Stimulated activated CD8-positive, alpha-beta memory T cell treated with anti-CD3 and anti-CD28 coated beads, Interleukin-4, amount 100 ng/mL, for 1 hour (primary cell): ENCODE measurements at places on chromosomes 7 and 10.

DNA sequence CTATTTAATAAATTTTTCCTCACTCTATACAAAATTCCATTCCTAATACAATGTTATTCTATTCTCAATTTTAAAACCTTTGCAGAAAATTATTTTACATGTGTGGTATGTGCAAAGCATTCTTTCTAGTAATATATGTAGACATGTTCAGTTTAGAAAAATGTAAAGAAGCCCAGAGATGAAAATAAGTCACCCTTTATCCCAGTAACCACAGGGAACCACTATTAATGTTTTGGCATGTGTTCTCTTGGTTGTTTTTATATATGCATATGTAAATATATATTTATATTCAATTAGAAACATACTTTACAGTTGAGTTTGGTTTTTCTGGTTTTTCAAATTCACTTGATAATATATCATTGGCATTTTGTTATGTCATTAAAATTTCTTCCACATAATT, 14.8 kb upstream of the GLCCI1 start:
- DNase-seq, result no peak

DNA sequence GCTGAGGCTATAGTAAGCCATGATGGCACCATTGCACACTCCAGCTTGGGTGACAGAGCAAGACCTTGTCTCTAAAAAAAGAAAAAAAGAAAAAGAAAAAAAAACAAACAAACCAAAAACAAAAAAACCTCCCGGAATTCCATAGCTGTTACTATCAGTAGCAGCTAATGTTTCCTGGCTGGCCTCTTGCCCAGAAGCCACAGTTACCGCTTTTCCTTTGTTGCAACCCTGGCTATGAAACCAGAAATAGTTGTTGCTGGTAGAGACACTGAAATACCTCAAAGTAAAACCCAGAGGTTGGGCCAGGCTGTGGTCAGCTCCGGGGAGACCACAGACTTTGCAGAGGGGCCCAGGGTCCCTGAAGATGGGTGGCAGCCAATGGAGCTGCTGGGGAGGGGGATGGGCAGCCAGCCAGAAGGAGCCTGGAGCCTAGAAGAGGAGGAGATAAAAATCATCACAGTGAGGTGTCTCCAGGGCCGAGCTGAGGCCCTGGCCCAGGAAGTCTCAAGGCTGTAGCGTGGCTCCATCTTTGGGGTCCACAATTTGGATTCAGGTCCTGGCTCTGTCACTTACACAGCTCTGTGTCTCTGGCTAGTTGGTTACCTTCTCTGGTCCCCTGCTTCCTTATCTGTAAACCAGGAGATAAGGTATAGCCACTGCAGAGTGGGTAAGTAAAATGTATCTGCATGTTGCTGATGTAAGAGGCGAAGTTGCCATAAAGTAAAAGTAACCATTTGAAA, 3.4 kb upstream of the CHST12 start:
- no peak for DNase-seq

DNA sequence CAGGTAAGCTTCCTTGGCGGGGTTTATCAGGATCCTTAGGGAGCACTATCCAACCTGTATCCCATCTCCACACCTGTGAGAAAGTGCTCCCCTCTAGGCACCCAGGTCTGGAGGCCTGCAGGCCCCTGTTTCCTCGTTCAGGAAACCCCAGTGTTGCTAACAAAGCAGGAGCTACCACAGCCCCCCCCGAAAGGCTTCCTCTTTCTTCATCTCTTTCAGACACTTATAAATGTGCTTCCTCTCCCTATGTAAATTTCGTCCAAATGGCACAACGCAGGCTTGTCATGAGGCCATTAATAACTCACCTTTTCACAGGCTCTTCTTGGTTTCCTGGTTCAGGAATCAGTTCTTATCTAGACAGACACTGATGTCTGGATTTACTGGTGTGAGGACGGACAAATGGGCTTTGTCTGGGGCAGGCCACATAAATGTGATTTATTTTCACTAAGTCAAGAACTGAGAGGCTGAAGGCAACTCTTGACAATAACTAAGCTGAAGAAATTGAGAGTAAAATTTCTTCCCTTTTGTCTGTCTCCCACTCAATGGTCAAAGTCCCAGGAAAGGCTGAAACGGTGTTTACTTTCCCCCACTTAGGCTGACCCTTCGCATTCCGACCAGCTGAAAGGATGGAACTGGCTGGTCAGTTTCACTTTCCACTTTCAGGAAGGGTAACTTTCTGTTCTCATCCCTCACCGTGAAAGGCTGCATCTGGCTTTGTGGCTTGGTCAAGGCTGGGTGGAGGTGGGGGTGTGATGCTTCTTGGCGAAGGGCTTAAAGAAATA, 46.8 kb downstream of the PIK3AP1 start:
- no peak for DNase-seq

GRCh38 chr10:18616337-18616736, 35.0 kb downstream of the NSUN6 start:
- no peak for DNase-seq

DNA sequence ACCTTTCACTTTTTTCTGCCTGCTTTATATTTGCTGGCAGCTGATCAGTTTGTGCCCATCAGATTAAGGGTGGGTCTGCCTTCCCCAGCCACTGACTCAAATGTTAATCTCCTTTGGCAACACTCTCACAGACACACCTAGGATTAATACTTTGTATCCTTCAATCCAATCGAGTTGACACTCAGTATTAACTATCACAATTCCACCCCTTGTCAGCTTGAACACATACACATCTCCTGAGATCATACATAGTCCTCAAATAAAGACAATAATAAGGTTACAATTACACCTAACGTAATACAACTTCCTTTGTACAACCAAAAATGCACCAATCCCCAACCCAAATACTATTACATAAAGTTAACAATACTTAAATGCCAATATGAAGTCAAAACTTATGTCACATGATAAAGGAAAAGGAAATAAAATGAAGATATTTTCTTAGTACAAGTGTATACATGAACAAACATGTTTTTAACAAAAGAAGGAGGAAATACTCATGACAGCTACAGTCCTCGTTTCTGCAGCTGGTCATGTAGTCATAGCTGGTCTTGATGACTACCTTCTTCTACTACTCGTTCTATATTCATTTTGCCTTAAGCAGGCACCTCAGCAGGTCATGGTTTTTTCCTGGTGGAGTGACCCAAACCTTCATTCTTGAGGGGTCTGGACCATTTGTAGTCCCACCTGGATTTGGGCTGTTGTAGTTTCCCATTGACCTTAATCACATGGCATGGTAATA, 96.7 kb upstream of the CABCOCO1 start:
- no peak for DNase-seq
